PC-9 (cell line): ENCODE measurements at places on chromosomes 7 and 10. TPM values are rescaled to one million over a fixed set of nuclear protein-coding genes. Genes with fewer than 3 reads are reported as not detected.

DNA sequence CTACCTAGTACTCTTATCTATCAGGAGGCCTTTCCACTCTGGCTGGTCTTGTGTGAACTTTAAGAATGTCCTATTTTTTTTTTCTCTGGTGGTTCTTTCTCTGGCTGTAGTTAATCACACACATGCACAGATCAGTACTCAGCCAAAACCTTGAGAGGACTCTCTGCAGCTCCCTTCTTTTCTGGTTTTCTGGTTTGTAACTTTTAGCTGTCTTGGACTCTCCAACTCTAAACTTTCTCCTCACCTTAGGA, 54.9 kb upstream of the HELLS start:
- DNase-seq, result no peak

CFTR gene
- total RNA-seq, result not detected in 2 replicates

DNA sequence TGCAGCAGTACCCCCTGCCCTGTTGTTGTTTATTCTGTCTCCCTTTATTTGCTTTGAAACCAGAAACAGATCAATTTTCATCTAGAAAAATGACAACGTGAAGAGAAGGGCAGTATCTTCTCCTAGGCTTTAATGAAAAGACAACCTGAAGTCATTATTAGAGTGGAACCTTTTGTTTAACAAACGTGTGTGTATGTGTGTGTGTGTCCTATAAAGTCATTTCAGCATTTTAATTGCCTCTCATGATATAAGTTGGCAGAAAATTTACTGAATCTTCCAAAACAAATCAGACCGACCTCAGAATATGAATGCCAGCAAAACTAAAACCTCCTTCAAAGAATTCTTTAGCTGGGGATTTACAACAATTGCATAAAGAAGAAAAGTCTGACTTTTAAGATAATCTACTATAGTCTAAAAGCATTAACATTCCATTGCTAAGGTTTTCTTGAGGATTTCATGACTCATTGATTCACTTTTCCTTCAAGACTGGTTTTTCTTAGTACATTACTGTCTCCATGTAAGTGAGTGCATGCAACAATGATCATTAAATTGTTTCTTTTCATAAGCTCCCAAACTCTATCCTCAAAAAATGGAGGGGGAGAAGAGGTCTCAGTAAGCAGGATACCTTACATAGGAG, 3.2 kb downstream of the GLI3 start:
- DNase-seq, result no peak

SEMA3E gene
- 1.8 and 2.1 TPM in 2 replicates for total RNA-seq

DNA sequence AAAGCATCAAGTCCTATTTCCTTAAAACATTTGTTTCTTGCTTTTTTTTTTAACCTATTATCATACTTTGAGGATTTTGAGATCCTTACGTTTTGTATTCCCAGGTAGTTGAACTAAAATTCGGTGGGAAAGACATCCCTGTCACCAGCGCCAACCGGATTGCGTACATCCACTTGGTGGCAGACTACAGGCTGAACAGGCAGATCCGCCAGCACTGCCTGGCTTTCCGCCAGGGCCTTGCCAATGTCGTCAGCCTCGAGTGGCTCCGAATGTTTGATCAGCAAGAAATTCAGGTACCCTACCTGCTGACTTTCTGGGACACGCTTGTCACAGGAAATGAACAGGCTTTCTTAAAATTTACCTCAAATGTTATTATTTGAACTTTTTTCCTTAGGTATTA, 83.0 kb upstream of the DNAJB6 start:
- no peak for DNase-seq
